ENCODE measurements at places on chromosomes 6 and 20.
A peak's percentile ranks its signal among the peaks of the same experiment; 100 is the strongest.

DNA sequence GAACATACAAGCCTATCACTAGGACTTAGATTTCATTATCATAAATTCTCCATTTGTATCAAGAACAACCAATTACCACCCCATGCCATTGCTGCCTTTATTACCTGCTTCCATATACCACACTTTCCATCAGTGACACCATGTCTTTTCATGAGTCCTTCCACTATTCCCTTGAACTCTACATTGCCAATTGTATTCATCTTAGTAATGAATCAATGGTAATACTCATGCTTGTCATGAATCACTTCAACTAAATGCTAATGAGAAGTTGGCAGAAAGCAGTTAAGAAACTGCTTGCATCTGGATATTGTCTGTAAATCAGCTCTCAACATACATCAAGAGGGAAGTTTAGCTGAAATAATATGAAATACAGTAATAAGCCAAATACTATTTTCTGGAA is 61.2 kb upstream of the RNF217 start:
- DNase-seq, result no peak

DNA sequence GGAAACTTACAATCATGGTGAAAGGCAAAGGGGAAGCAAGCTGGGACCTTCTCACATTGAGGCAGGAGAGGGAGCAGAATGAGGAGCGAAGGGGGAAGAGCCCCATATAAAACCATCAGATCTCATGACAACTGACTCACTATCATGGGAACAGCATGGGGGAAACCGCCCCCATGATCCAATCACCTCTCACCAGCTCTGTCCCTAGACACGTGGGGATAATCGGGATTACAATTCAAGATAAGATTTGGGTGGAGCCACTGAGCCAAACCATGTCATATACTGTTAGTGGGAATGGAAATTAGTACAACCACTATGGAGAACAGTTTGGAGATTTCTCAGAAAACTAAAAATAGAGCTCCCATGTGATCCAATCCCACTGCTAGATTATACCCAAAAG is 163.7 kb downstream of the MANEA start:
- no peak for DNase-seq

- no peak for DNase-seq
Measured at GRCh38 chr20:50848341-50848808, 53.5 kb downstream of the BCAS4 start.

DNA sequence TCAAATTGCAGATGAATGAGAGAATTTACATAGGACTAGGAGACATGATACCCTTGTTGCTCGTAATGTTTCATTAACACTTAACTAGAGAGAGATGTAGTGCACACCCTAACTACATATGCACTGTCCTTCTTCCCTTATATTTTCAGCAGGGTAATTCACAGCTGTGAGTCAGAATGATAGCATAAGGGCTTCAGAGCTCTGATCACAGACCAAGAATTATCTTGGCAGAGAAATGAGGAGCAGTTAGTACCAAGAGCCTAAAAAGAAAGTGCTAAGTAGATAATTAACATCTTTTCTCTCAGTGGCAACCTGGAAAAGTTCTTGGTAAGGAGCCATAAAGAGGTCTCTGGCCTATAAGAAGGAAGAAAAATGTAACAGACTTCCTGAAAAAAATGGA is 35.8 kb downstream of the GRIK2 start:
- no peak for DNase-seq

- no peak for DNase-seq
Measured at GRCh38 chr20:592506-592905, 17.6 kb downstream of the TCF15 start.

DNA sequence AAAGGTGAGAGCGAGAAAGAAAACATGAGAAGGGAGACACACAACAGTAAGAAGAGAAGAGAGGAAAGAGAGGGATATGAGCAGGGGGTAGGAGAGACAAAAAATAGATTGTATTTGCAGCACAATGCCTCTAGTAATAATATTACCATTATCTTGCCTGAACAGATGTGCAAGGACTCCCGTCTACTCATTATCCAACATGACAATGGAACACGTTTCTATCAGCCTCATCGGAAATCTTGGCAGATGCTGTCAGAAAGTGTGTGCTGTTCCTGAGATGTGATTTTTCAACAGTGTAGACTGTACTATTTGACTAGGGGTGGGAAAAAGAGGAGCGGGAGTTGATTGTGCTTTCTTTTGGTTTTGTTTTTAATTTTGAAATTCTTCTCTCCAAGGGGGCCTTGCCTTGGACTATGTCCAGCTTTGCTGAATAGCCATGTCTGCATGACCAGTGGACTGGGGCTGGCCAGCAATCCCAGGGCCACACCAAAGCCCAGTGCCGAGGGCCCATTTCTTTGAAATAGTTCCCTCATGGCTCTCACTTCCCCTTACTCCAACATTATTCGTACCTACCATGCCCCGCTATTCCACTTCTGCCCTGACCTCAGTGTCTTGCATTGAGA is 11.3 kb upstream of the TRAM2 start:
- no peak for DNase-seq

GRCh38 chr6:3603340-3604130 is 146.7 kb upstream of the SLC22A23 start:
- peak; percentile 82 for DNase-seq

GRCh38 chr6:89033461-89033860 is 47.1 kb upstream of the PNRC1 start:
- DNase-seq, result no peak

- DNase-seq, result no peak
Measured at GRCh38 chr6:113894712-113895674, 37.8 kb downstream of the MARCKS start.

DNA sequence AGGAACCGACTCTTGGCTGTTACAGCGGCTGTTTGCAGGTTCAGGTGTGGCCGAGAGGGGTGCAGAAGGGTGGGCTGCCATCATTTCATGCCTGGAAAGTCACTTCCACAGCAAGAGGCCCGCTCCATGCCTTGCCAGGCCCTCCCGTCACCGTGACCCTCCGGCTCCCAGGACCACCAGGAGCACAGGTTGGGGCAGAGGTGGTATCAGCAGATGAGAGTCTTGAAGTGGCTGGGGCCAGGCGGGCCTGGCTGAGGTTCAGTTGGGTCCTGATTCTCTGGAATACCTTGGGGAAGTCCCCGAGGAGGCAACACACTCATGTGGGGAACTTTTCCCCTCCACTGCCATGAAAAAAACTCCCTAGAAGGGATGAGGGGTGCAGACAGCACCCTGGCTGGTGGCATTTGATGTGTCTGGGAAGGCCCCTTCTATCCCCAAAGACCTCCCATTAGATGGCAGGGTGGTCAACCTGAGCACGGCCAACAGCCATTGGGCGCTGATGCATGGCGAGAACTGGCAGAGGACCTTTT is 34.2 kb upstream of the IRF4 start:
- DNase-seq, result no peak

DNA sequence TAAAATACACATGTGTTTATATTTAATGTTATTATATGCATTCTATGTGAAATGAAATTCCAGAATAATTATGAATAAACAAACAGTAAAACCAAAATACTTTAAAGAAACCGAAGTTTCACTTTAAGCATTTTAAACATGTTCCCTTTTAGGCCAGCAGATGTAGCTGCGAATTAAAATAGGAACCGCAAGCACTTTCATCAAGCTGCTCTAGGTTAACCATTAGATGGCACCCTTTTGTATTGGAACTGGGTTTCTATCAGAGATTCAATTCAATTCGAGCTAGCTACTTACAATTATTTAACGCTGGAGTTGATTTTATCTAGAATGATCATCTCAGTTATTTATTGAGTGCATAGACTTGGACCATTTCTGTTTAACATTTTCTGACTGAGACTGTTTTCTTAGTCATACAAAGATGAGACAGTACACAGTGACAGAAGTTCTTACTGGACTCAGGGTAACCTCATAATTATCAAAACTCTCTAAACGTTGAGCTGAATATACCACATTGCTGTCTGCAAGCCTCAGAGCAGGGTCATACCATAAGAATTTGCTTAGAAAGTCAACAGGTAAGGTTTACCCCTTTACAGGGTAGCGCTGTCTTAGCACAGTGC is 8.5 kb downstream of the TMEM242 start:
- peak; percentile 27 for DNase-seq

- DNase-seq, result no peak
Measured at GRCh38 chr6:139436957-139437348, 62.5 kb upstream of the CITED2 start.

DNA sequence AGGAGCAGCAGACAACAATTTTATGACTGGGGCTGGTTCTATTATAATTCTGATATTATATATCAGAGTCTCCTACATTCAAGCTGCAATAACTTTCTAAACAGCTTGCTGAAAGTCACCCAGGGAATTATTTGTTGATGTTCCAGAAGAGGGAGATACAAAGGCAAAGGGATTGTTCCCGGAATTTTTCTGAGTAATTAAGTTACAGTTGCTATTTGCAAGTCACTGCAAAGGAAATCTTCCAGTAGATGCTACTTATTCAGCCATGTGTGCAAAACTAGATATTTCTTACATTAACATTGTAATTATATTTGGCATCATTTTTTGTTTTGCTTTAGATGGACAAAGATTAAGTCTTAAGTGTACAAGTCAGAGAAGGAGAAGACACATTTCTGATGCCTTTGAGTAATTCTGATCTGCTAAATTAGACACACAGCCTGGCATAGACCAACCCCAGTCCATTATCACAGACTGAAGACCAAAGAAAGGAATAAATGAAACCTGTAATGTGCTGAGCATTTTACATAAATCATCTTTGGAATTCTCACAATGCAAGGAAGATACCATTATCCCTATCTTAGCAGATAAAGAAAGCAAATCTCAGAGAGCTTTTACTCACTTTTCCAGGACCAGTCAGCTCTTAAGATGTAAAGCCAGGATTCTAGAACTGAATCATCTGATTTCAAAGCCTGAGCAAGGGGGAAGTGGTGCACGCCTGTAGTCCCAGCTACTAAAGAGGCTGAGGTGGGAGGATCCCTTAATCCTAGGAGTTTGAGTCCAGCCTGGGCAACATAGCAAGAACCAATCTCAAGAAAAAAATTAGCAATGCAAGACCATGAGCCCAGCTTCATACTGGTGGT is 62.6 kb upstream of the AKAP12 start:
- no peak for DNase-seq

DNA sequence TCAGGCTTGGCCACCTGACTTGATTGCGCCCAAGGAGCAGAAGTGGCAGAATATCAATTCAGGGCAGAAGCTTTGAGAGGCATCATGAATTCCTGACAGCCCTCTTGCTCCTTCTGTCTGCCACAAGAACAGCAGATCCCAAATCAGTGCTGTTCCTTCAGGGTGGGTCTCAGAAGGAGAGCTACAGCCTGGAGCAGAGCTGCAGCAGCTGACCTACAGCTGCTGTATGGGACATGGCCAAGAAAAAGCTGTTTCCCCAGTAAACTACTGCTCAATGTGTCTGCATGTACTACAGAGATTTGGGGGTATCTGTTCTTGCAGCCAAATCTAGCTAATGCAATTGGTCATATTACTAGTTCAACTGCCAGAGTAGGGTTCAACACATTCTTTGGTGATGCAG is 69.0 kb downstream of the SLC22A3 start:
- no peak for DNase-seq

- no peak for DNase-seq
Measured at GRCh38 chr6:123931928-123932327, 128.3 kb downstream of the NKAIN2 start.
